DMS79 (cell line): ENCODE measurements at places on chromosomes 1 and 21.

- DNase-seq: no peak
These were observed 21.5 kb downstream of the SEMA6C start for GRCh38 chr1:151124763-151125403.

DNA sequence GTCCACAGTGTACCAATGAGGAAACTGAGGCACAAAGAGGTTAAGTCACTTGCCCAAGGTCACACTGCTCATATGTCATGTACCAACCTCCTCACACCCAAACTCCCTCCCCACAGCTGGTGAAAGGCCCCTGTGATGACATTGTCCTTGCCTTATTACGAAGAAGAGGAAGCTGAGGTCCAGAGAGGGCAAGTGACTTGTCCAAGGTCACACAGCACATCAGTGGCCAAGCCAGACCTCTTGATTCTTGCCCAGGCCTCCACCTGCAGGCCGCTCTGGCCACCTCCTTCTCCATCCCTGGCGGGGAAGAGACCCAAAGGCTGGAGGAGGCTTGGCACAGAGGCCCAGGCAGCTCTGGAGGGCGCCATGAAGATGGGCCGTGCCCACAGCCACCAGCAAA, 492.4 kb downstream of the PTPRU start:
- no peak for DNase-seq

GRCh38 chr1:53396573-53397268, 62.5 kb upstream of the DMRTB1 start:
- no peak for DNase-seq

DNA sequence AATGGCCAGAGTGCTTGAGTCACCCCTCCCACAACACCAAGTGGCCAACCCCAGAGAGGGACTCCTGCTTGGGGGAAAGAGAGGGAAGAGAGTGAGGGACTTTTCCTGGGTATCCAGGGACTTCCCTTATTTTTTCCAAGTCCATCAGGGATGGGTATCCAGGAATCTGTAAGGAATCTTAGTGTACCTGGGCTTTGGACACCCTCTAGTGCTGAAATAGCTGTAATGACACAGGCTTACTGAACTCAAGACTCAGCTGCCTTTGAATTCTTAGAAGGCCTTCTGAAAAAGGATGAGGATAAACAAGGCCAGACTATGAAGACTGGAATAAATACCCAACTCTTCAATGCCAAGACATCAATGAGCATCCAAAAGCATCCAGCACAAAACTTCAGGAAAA, 12.0 kb downstream of the TSHB start:
- no peak for DNase-seq

DNA sequence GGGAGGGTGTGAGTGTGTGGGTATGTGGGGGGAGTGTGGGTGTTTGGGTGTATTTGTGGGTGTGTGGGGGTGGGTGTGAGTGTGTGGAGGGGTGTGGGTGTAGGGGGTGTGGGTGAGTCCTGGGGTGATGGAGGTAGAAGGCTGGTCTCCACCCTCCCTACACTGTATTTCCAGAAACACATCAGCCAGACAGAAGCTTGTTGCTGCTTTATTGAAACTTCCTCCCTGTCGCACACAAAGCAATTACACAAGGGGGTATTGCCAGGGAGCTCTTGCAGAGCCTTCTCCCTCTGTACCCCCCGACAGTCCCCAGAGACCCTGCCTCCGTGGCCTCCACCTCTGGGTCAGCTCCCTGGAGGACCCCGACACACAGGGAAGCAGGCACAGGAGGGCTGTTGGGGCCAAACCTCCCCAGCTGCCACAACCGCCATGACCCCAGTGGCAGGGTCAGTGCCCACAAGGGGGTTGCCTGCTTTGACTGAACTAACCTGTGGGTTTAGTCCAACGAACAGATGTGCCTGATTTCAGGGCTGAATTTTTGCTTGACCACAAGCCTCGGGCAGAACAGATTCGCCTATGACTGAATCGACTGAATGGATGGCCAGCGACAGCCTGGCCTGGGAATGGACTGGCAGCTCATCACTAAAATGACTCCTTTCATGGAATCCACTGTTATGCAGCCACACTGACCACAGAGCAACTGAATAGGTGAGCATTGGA, 9.1 kb upstream of the MATN1 start:
- DNase-seq: no peak

DNA sequence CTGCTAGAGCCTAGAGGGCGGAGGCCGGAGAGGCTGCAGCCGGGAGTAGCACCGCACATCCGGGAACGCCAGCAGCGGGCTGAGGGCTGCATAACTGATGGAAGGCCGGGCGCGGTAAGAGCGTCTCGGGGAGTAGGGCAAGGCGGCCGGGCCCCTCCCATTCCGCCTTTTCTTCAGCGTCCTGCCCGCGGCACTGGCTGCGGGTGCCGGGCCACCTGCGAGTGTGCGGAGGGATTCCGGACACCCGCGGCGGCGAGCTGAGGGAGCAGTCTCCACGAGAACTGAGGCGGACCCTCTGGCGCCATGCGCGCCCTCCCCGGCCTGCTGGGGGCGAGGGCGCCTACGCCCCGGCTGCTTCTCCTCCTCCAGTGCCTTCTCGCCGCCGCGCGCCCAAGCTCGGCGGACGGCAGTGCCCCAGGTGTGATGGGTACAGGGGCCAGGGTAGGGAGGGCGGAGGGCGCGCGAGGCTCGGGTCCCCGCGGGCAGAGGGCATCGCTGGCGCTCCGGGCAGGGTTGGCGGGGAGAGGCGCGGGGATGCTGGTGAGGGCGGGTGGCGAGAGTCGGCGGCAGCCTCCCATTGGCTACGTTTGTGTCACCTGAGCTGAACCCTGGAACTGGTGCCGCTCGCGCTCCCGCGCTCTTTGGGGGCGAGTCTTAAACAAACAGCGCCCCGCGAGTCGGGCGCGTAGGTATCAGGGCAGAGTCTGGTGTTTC, 334.4 kb downstream of the SRGAP2C start:
- DNase-seq: peak; percentile 81

DNA sequence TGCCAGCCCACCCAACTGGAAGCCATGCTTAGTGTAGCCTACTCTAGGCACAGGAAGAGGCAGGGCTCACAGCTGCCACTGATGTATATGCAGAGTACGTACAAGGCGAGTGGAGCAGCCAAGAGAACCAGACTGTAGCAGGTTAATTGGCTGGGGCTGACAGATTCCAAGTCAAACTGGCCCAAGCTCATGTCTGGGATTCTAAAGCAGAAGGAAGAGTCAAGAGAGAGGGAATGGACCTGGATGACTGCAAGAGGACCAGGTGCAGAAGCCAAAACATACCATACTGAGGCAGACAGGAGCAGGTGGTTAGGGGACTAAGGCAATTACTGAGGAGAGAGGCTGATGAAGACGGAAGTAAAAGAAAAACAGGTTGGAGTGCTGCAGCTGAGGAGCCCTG, 51.3 kb upstream of the LRRN2 start:
- DNase-seq: peak; percentile 16

GRCh38 chr1:167620002-167620401, 10.0 kb upstream of the RCSD1 start:
- DNase-seq: no peak

DNA sequence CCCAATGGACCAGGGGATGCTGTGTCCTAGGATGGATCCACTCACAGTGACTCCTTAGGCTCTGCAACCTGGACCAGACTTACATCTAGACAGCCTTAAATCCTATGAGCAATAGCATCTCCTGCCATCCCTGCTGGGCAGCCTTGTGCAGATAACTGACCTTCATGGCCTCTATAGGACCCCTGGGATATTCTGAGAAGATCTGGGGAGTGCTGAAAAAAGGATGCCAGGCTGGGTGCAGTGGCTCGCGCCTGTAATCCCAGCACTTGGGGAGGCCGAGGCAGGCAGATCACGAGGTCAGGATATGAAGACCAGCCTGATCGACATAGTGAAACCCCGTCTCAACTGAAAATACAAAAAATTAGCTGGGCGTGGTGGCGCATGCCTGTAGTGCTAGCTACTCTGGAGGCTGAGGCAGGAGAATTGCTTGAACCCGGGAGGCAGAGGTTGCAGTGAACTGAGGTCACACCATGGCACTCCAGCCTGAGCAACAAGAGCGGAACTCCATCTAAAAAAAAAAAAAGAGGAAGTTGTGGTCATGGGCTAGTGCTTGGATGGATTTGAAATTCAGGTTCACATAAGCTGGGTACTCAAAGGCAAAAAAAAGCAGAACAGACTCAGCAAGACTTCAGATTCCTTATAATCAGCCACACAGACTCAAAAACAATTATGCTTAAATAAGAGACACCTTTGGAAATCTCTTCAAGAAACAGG, 10.9 kb upstream of the SH2D1B start:
- DNase-seq: no peak

DNA sequence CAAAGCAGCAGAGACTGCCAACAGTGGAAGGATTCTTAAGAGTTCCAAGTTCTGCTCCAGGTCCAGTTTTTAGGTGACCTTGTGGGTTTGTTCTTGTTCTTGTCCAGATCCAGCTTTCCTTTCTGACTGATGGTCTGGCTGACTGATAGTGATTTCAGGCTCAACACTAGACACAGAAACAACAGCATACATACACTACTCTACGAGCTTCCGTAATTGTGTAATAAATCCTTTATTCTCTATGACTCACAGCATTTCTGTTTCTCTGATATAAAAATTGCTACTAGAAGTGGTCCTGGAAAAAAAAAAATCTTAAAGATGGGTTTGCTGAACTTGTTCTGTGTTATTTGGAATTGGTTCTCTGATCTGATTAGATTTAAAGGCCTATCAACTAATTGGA, 62.2 kb upstream of the PTCH2 start:
- no peak for DNase-seq

DNA sequence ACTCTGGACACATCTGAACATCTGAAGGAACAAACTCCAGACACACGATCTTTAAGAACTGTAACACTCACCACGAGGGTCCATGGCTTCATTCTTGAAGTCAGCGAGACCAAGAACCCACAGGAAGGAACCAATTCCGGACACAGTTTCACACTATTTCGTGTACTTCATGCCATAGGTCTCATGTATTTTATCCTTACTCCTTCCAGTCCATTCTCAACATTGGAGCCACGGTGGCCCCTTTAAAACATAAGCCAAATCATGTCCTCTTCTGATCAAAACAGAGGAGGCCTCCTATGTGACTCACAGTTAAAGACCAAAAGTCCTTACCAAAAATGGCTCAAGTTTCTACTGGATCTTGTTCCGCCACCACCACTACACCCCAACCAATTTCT, 29.8 kb upstream of the RCOR3 start:
- no peak for DNase-seq

DNA sequence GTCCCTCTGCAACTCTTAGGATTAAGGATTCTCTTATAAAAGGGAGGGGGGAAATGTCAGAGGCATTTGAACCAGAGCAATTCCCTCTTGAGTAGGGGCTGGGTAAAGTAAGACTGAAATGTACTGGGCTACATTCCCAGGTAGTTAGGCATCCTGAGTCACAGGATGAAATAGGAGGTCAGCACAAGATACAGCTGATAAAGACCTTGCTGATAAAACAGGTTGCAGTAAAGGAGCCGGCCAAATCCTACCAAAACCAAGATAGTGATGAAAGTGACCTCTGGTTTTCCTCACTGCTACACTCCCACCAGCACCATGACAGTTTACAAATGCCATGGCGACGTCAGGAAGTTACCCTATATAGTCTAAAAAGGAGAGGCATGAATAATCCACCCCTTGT, 14.3 kb upstream of the COX20 start:
- no peak for DNase-seq

DNA sequence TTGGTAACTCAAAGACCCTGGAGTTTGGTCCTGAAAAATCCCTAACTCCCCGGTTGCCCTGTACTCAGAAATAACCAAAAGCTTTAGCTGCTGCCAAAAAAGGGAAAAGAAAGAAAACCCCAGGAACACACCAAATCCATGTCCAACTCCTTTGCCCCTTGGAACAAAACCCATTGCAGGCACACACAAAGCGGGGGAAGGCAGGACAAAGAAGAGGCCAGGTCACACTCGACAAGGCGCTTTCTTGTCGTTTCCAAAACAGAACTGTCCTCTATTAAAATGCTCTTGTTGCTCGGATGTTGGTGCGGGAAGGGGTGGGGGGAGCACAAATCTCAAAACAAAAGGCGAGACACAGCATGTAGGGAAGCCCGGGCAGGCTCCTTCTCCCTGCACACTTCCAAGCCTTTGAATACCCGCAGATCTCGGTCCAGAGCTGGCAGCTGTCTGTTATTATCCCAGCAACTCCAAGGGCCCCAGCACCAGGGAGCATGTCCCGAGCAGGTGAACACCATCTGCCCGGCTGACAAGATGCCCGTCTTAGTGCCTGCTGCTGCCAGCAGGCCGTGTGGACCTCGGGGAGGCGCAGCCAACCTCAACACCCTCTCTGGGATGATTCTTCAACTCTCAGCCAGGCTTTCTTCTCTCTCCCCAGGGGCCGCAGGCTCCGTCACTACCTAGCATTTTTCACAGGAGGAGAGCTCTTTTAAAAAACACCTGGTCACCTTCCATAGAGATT, 96.4 kb downstream of the SSBP3 start:
- DNase-seq: peak; percentile 63

- no peak for DNase-seq
These were observed 115.1 kb downstream of the ETS2 start for GRCh38 chr21:38920631-38921398.

DNA sequence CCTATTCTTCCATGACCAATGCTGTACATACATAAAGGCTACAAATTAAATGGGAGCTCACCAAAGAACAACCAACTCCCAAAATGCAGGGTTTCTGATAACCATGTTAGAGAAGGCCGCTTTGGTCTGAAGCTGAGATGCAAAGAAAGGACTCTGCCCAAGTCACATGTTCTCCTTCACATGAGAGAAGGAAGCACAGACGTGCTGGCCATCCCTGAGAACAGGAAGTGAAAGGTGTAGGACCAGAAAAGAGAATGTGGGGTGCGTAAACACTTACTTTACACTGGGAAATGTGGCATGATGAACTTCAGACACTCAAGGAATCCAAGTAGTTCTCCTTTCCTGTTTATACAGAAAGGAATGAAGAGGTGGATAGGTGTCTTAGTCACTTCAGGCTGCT, 31.7 kb upstream of the TADA1 start:
- no peak for DNase-seq

GRCh38 chr1:162229549-162229948, 147.1 kb downstream of the SPATA46 start:
- DNase-seq: no peak

DNA sequence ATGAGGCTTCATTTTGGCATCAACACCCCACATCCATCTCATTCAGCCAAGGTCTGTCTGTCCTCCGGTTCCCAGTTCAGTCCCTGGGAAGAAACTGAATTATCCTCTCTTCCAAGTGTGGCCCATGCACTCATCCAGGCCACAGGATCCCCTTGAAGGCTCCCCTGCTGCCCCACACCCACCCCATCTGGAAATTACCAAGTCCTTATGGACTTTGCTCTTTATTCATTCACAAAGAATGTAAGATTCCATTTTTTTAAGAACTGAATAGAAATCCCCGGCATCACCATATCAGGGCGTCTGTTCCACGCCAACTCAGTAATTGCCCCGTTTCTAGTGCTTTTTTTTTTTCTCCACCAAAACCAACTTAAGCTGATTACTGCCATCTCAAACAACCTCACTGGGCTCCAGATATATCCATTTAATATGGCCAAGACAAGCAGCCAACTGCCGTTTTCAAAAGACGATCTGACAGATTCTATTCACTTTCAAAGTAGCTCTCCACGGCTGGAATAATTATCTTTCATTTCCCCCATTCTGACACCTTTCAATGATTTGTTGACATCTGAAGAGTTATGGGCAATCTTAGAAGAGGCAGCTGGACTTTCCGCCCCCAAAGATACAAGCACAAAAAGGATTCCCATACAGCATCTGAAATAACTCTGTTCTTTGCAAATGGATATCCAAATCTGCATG, 55.9 kb downstream of the OLIG1 start:
- no peak for DNase-seq
